Activated B cell treated with CpG ODN at 0.5 μM for 24 hours (primary cell): ENCODE measurements at places on chromosomes 12 and 14.

GRCh38 chr12:38711054-38711453 lies 194.3 kb downstream of the CPNE8 start:
- DNase-seq = no peak

GRCh38 chr14:57960946-57961785 lies 95.3 kb upstream of the SLC35F4 start:
- DNase-seq = no peak

- DNase-seq = no peak
Measured at GRCh38 chr12:8672381-8672780, 9.8 kb upstream of the MFAP5 start.

DNA sequence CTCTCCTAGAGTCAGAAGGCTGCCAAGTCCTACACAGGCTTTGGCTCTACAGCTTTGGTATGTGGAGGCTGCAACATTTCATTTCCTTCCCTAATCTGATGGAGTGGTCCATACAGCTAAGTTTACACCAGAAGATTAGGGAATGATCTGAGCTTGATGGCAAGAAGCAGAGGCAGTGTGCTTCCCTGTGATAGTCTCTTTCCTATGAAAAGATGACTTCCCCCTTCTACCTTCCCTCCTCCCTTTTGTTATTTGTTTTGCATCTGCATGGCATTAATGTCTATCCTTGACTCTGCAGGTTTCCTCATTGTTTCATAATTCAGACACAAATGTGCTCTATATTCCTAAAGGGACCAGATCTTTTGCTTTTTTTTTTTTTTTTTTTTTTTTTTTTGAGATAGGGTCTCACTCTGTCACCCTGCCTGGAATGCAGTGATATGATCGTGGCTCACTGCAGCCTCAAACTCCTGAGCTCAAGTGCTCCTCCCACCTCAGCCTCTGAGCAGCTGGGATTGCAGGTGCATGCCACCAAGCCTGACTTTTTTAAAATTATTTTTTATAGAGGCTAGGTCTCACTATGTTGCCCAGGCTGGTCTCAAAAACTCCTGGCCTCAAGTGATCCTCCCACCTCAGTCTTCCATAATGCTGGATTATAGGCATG lies 76.3 kb downstream of the GRIP1 start:
- no peak for DNase-seq

DNA sequence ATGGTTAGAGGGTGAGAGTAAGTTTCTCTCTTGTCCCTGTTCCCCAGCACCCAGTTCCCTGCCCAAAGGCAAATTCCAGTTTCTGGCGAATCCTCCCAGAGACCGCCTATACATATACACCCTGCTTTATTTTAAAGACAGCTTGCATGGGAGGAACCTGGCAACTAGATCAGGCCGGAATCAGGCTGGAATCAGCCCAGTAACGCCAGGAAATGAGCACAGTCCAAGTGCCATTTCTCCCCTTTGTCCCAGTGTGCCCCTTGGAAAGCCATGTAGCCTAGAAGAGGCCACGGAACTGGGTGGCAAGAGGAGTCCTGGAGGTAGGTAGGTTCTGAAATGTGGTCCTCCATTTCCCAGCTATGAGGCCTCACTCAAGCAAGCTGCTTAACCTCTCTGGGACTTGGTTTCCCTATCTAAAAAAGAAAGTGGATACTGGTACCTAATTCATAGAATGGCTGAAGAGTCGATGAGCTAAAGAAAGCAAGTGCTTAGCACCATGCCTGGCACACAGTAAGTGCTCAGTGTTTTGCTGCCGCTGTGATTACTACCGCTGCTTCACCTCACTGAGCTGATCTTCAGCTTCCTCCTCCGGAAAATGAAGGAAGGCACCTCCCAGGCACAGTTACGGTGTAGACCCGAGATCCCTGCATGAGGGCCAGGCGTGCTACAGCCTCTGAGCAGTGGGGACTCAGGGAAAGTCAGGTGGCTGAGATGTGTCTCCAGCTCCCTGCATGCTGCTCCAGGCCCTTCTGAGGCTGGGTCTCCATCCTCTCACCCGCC lies 36.4 kb downstream of the PITPNM2 start:
- DNase-seq = no peak

DNA sequence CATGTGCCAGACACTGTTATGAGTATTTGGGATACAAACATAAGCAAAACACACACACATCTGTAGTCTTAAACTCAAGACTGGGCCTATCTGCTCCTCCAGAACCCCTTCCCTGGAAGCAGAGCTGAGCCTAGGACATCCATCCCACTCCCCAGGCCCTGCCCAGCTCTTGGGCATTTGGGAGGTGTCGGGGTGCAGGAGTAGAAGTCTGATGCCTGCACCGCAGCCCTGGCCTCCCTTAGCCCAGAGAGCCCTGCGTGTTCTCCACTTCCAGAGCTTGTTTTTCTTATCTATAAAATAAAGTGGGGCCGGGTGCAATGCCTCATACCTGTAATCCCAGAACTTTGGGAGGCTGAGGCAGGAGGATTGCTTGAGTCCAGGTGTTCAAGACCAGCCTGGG lies 11.7 kb downstream of the HSP90AA1 start:
- DNase-seq = no peak

DNA sequence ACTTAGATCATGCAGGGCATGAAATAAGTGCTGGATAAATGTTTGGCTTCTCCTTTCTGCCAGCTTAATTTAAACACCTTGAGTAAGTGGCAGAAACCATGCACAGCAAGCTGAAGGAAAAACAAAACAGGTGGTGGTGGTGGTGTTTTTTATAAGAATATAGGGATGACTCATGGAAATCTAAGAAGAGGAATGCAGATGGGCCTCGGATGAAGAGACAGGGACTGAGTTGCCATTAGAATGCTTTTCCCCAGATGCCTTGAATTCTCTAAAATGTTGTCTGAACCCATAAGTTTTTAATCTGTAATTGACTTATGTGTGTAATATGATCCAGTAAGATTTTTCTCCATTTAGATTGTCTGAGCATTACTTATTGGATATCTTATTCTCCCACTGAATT lies 93.1 kb upstream of the ZDHHC17 start:
- no peak for DNase-seq

- DNase-seq = no peak
Measured at GRCh38 chr12:57853864-57854556, 7.5 kb upstream of the CTDSP2 start.

DNA sequence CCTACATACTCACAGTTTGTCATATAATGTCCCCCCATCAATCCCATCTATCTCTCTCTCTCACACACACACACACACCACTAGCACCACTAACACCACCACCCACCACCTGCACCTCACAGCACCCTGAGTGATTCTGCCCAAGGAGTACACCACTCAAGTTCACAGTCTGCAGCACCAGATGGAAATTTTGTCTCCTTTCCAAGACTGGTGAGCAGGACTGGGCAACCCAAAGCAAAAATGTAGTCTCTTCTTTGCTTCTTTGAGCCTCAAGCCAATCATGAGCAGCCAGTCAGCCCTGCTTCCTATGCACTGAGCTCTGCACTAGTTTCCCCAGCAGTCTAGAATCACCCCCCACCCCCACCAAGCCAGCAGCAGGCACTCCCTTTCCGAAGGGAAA lies 15.0 kb upstream of the ARMH4 start:
- DNase-seq = no peak

GRCh38 chr12:32612658-32613614 lies 66.2 kb upstream of the DNM1L start:
- no peak for DNase-seq

- DNase-seq = no peak
Measured at GRCh38 chr14:29846339-29847055, 81.2 kb downstream of the PRKD1 start.

DNA sequence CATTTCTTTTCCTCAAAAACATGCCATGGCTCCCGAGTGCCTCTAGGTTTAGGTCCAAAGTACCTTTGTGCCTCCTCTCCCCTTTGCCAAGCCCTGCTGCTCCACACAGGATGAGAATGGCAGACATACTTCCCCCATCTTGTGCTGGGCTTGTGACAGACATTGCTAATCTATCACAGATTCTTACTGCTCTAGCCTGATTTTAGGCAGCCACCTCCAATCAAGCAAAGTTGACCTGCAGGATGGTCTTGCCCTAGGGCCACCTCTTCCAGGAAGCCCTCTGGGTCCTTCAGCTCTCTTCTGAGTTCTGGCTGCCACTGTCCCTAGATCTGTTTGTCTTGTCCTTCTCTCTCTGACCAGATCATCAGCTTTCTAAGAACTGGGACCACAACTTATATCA lies 20.5 kb downstream of the FOXN4 start:
- no peak for DNase-seq

GRCh38 chr14:103626146-103626850 lies 2.7 kb upstream of the KLC1 start:
- no peak for DNase-seq

- DNase-seq = no peak
Measured at GRCh38 chr14:69353168-69353567, 44.9 kb downstream of the ERH start.

DNA sequence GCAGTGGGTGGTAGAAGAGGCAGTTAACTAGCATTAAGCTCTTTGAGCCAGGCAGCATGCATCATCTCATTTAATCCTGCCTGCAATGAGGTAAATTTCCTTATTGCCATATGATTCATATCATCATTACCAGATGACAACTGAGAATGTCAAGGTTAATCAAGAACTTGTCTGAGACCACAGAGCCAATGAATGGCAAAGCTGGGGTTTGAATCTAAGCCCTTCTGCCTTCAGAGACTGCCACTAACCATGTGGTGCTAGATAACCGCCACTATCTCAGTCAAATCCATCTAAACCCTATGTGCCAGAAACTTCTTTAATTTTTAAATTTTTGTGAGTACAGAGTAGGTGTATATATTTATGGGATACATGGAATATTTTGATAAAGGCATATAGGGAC lies 77.8 kb upstream of the GRIP1 start:
- no peak for DNase-seq

DNA sequence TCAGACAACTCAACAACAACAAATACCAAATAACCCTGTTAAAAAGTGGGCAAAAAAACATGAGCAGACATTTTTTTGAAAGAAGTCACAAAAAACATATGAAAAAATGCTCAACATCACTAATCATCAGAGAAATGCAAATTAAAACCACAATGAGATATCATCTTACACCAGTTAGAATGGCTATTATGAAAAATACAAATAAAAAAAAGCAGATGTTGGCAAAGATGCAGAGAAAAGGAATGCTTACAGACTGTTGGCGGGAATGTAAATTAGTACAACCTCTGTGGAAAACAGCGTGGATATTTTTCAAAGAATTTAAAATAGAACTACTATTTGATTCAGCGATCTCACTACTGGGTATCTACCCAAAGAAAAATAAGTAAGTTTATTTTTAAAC lies 114.0 kb downstream of the SLC38A4 start:
- DNase-seq = no peak

DNA sequence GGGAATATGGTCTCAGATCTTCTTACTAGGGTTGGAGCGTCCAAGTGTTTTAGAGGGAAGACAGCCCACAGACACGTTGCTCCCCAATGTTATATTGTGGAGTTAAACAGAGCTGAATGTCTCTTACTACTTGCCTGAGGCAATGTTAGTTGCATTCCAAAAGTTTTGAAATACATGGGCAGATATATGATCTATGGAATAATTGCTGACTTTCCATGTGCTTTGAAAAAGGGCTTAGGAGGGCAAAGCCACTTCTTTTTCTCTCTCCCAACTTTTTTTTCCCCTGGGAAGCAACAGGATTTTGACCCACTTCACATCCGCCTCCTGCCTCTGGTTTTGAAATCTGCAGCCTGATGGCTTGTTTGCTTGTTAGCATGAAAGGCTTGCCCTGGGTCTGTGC lies 33.7 kb upstream of the PAX9 start:
- no peak for DNase-seq

DNA sequence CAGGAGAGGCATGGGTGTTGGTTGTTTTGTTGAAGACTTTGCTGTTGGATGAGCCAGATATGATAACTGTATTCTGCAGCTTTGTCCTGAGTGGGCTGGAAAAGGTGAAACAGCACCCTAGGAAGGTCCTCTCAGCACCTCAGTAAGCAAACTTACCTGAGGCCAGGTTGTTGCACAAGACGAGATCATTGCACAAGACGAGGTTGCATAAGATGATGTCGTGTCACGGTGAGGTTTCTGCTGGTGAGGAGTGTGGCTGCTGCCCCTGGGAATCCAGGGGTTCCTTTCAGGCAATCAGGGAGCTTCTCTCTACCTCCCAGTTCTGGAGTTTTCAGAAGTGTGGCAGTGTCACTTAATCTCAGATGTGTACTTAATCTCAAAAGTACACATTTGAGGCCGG lies 85.6 kb downstream of the GLT1D1 start:
- DNase-seq = no peak

DNA sequence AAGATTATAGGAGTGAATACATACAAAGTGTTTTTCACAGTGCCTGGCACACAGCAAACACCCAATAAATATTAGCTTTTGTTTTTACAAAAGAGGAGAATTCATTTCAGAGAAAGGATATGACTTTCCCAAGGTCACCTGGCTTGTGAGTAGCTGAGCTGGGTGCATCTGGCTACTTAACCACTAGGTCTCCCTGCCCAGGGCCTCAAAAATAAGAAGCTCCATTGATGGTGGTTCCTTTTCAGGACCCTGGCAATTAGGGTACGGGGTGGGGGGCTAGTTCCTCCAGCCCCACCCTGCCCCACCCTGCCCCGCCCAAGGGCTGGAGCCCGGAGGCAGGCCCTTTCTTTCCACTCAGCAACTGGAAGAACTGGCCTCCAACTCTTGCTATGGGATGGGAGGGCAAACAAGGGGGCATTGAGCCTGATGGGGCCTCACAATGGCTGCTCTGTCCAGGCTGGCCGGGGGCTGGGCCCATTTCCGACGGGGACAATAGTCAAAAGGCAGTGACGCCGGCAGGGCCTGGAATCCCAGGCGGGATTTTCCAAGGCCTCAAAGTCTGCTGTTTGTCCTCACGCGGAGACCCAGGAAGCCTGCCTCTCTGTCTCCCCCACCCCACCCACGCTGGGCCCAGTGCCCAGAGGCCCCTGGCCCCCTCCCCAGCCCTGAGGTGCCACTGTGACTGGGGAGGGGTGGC lies 8.2 kb upstream of the ATG101 start:
- no peak for DNase-seq

DNA sequence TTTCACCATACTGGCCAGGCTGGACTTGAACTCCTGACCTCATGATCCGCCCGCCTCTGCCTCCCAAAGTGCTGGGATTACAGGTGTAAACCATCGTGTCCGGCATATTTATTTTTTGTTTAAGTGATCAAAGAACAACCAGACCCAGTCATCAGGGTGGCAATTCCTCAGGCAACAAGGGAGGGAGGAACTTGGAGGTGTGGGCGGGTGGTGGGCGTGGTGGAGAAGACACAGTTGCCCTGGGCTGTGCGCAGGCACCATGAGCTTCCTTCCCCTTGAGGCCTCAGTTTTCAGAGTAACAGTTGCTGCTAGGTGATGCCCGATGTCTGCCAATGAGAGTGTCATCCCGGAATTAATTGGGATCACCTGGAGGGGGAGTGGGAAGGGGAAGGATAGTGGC lies 191.7 kb downstream of the ALG10 start:
- no peak for DNase-seq

- DNase-seq = no peak
Measured at GRCh38 chr12:74514098-74514872, 23.4 kb upstream of the ATXN7L3B start.

DNA sequence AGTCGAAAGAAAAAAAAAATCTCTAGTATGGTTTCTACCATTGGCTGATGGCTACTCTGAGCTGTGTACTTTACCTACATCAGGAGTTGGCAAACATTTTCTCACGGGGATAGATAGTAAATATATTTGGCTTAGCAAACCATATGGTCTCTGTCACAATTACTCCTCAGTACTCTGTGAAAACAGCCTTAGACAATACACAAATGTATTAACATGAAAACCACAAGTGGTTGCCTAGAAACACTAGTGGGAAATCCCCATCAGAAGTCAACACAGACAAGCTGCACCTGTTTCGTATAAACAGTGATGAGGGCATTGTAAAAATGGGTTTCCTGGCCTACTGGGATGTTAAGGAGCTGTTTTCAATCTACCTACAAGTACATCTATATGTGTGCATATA lies 84.6 kb upstream of the NAV3 start:
- DNase-seq = no peak
